ENCODE measurements at places on chromosomes 5 and 9.
A peak's percentile ranks its signal among the peaks of the same experiment; 100 is the strongest.

DNA sequence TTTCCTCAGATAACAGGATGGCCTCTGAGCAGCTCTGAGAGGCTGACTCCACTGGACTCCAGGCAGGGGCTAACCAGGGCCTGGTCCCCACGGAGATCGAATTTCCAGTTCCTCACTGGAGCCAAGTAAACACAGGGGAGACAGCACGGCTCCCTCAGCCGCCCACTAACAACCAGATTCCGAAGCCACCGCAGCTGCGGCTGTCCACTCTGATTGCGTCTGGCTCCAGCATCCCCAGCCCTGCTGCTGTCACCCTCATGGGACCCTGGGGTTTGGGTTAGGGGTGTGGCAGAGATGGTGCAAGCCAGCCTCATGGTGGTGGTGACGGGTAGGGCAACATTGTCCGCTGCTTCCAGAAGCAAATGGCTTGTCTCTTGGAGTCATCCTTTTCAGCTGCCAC lies 172.6 kb downstream of the RGS3 start:
- DNase-seq, result no peak

DNA sequence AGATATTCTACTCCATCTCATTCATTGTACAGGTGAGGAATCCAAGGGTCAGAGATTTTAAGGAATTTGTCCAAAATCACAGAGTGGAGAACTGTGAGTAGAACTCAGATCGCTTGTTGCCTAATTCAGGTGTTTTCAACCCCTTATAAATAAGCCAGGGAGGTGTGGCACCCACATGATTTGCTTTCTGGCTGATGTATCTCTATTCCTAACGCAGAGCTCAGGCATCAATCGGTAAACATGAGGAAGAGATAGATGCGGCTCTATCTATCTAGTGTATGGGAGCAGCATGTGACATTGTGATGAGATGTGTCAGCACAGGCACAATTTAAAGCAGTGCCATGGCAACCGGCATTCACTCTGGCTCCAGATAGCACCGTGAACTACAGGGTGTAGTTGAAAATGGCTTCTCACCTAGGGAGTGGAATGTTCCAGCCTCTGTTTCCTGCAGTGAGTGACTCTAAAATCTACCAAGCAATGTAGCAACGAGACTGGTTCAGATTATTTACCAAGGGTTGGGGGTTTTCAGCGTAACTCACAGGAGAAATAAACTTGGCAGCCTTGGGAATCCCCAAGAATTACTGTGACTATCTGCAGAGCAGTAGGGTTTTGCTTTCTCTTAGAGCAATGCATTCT lies 53.4 kb upstream of the SUB1 start:
- DNase-seq, result peak; percentile 71

GRCh38 chr5:68922172-68922987 lies 171.4 kb upstream of the SLC30A5 start:
- DNase-seq, result no peak

GRCh38 chr5:71475788-71476384 lies 20.4 kb downstream of the BDP1 start:
- DNase-seq, result no peak

GRCh38 chr5:2898661-2899060 lies 147.2 kb upstream of the IRX2 start:
- DNase-seq, result no peak

DNA sequence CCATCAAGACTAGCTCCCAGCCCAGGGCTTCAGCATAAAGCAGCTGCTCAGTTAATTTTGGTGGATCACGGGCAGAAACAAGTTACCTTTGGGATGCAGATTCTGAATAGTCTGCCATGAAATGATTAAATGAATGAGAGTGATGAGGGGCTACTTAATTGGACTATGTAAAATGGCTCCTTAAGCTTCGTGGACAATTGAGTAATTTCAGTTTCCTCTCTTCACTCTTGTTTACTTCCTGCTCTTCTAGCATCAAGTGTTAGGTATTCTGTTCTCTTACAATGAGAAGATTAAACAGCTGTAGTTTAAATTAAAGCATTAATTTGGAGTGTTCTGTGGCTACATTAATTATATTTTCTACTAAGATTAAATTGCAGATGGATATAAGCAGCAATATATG lies 28.1 kb downstream of the PIK3R1 start:
- DNase-seq, result no peak
